ENCODE measurements at places on chromosomes 13 and 19.

DNA sequence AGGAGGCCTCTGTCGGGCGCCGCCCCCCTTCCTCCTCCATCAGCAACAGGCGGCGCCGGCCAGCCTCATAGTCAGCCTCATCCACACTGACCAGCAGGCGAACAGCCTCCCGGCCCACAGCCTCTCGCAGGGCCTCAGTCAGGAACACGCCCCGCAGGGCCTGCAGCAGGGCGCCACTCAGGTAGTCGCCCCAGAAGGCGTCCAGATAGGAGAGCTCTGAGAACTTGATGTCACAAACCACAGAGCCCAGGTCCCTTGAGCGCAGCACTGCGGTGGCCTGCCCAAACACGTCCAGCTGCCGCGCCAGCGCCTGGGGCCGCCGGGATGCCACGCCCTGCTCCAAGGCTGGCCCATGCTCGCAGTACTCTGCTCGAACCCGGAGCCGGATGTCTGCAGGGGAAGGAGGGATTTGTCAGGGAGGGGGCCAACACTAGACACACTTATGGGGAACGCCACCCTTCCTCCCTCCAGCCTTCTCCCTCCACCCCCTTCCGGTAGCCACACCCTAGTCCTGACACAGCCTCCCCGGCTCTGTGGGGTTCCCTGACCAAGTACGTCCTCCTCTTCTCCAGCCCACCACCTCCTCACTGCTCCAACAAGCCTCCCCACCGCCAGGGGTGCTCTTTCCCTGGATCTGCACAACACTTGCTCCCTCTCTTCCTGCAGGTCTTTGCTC, 17.9 kb downstream of the DEDD2 start:
- peak; percentile 36 for DNase-seq

- DNase-seq: no peak
Measured at GRCh38 chr13:31310356-31310755, 110.6 kb downstream of the B3GLCT start.

DNA sequence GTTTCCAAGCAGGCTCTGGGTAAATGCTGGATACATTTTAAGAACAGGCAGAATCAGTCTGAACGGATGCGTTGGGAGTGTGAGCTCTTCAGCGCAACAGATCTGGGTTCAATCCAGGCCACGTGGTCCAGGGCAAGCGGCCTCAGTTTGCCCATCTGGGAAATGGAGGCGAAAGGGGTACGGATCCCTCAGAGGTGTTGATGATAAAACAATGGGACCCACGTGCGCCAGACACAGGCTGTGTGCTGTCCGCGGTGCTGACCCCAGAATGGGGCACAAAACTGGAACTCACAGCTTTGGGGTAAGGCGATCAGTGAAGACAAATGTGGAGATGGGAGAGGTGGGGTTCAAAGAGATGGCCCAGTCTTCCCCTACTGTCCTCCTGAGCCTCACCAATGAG, 13.1 kb upstream of the PDE4C start:
- DNase-seq: no peak

GRCh38 chr19:33887891-33888290, 91.2 kb downstream of the KCTD15 start:
- DNase-seq: no peak

GRCh38 chr19:7130043-7130442, 60.5 kb downstream of the ZNF557 start:
- DNase-seq: no peak

DNA sequence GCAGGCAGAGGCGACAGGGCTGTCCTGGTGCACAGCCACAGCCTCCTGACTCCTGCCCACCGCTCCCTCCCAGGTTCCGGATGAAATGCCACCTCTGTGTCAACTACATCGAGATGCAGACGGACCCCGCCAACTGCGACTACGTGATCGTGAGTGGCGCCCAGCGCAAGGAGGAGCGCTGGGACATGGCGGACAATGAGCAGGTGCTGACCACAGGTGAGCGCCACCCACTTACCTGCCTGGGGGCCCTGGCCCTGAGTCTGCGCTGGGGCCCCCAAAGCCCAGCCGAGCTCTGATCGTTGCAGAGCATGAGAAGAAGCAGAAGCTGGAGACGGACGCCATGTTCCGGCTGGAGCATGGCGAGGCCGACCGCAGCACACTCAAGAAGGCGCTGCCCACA, 5.5 kb upstream of the MRI1 start:
- no peak for DNase-seq

DNA sequence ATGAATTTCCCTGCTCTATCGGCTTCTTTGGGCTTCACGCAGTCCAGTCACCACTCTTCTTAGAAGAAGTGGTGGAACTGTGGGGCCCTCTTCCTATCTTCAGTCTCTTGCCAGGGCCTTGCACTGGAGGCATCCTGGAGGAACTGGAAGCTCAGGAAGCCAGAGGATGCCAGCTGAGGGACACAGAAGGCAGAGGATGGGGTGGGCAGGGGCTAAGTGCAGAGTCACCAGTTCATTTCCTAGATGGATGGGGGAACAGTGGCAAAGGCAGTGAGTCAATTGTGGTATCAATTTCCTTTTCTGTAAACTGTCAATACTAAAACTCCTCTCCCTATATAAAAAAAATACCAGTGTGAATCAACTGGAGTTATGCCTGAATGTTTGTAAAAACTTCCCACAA, 419.7 kb downstream of the KLF12 start:
- DNase-seq: no peak

GRCh38 chr13:19117913-19118739, 63.5 kb downstream of the TUBA3C start:
- DNase-seq: no peak

- no peak for DNase-seq
Measured at GRCh38 chr19:12647490-12648071, 19.0 kb downstream of the MAN2B1 start.

- DNase-seq: no peak
Measured at GRCh38 chr13:91572944-91573598, 174.7 kb downstream of the GPC5 start.

- DNase-seq: no peak
Measured at GRCh38 chr19:32744555-32745325, 25.2 kb downstream of the TDRD12 start.

DNA sequence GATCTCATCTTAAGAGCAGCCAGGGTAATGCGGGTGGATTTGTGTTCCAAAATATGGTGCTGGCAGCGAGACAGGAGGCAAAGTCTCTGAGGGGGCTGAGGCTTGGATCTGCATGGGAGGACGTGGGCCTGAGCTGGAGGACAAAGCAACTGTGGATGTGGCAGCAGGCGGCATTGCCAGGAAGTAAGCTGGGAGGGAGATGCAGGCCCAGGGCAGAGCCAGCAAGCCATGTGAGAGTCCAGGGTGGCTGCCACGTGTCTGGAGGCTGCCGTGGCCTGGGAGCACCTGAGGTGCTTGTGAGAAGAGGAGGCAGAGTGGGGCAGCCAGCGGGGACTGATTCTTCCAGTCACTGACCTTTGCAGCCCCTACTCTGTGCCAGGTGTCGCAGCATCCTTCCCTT, 52.0 kb downstream of the DPF1 start:
- no peak for DNase-seq

DNA sequence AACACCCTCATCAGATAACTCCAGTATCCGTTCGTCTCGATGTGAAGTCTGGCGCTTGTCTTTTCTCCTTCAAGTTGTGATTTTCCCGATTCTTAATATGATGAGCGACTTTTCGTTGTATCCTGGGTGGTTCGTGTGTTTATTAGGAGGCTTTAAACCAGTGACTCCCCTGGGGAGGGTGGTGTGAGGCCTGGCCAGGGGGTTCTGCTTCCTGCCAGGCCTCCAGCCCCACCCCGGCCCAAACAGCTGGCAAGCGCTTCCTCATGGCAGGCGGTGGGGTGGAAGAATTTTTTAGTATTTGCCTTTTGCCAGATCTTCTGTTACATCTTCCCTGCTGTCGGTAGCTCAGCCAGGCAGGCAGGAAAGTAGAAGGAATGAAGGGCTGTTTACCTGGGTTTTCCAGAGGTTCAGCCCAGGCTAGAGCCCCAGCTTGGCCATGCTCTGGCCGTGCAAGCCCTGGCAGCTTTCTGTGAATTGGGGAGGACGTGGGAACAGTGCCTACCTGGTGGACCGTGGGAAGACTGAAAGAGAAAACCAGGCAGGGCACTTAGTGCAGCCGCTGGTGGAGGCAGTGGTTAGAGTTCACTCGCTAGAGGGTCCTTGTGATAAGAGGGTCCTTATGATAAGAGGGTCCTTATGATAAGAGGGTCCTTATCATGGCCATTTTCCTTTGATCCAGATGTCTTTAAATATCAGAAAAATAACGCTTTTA, 37.7 kb upstream of the DCUN1D2 start:
- DNase-seq: no peak

GRCh38 chr13:80386002-80386401, 45.1 kb upstream of the SPRY2 start:
- no peak for DNase-seq

DNA sequence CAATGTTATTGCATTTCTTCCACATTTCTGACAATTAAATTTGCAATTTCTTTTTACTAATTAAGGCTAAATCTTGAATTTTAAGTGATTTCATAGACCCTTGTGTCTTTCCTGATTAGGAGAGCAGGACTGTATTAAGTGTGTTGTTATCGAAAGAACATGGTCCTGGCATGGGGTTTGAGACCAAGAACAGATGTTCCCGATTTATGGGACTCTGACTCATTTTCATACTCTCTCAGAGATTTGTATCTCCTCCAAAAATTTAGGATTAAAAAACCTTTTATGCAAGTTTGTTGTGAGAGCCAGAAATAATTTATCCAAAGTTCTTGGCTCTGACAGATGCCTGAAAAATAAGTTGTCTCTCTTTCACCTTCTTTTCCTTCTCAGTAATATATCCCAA, 589.3 kb upstream of the ARGLU1 start:
- no peak for DNase-seq

- DNase-seq: no peak
Measured at GRCh38 chr13:61423915-61424314, 8.3 kb upstream of the PCDH20 start.

DNA sequence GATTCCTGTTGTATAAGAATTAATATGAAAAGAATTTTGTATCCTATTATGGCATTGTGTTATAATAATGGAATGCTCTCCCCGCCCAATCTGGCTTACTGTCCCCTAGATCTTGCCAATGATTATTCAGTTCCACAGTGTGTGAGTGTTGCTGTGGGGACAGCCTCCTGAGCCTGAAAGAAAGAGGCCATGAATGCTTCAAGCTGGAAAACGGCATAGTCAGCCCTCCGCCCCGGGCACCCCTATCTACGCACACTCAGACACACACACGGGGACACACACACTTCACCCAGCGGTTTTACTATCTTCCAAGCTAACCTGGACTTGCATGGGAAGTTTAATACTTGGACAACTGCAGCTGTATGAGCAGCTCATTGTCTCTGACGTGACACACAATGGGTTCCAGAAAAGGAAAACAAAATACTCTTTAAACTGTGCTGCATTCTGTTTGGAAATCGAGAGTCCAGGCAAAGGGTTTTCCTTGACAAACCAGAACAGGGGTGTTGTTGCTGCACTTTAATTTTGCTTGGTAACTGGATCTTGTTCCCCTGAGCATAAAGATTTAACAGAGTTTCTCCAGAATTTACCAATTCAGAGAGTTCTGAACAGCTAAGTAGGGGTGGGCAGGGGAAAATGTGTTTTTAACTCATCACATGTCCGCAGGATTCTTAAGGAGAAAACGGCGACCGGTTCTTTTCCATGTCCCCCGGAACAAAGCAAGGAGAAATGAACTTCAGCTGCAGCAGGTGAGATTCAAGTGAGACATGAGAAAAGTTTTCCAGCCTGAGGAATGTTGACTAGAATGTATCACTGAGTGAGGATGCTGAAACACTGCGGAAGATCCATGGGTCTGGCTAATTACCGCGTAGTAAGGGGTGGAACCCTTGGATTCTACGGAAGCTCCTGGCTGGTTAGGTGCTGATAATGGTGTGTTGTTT, 472.9 kb downstream of the FOXO1 start:
- no peak for DNase-seq

- DNase-seq: no peak
Measured at GRCh38 chr13:101916775-101917474, 464.4 kb downstream of the ITGBL1 start.

GRCh38 chr13:100139817-100140216, 50.9 kb downstream of the PCCA start:
- DNase-seq: no peak

DNA sequence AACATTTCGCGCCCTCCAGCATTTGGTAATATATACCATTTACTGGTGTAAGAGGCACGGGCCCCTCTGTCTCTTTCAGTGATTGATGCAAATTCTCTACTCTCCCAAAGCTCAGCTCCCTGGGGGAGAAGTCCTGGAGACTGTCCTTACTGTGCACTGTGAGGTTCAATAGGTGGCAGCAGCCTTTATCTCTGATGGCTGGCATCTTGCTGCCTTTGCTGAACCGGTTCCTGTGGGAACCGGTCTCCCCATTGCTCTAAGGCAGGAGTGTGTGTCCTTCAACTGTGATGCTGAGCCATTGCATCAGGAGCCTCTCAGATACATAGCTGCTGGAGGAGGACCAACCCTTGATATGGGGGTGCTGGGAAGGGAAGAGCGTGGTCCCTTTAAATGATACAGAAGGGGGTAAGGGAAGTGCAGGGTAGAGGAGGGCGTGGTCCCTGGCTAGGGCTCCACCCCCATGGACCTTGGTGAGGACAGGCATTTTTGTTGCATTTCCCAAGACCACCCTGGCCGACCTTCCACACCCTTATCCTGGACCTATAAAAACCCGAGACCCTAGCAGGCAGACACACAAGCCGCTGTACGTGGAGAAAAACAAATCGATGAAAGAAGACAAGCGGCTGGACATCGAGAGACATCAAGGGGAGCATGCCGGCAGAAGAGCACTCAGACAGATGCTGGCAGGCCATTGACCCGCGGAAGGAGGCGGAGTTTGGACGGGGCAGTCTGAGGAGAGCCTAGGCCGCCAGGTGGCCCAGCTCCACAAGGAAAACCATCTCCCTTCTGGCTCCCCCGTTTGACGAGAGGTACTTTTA, 41.1 kb upstream of the GTF3A start:
- no peak for DNase-seq

- no peak for DNase-seq
Measured at GRCh38 chr13:93326234-93326811, 99.7 kb downstream of the GPC6 start.

- no peak for DNase-seq
Measured at GRCh38 chr19:23547816-23548430, 139.1 kb downstream of the ZNF675 start.

DNA sequence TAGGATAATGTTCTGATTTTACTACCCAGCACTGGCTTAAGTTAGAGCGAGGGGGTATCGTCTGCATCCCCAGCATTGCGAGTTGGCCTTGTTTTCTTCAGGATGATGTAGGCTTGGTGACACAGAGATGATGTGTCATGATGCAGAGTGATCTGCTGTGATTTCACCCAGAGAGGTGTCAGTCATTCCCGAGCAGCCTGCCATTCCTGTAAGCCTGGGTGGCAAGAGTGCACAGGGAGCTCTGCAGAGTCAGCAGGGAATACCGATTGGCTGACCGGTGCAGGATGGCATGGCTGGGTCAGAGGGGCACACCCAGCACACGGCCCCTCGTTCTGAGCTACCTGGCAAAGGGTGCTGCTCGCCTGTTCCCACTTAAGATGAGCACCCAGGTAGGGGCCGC, 15.8 kb upstream of the GJB6 start:
- DNase-seq: no peak

- no peak for DNase-seq
Measured at GRCh38 chr13:36251526-36251925, 37.2 kb upstream of the SOHLH2 start.
